ENCODE measurements at places on chromosomes 13 and 19.

DNA sequence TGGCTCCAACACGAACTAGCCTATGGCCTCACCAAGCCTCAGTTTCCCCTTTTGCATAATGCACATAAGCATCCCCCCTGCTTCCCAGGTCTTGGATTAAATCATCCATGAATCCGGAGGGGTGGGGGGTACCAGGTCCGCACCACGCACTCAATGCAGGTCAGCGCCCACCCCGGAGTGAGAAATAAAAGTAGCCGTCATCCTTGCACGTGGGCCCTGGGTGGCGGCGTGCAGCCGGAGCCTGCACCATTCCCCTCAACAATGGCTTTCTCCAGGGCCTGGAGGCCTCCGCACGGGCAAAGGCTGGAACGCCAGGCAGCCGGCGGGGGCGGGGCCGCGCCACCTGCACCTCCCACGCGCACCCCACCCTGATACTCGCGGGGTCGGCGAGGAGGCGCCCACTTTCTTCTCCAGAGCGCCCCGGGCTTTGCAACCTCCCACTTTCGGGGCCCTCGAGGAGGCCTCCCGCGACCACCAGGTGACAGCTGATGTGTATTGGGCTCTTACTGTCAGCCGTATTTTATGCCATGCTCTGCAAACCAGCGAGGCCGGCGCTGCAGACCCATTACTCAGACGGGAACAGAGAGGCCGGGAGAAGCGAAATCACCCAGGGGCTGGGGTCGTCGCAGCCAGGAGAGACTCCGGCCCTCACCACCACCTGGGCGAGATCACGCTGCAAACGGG, 767 bp upstream of the GADD45B start:
- peak; percentile 69 for DNase-seq

DNA sequence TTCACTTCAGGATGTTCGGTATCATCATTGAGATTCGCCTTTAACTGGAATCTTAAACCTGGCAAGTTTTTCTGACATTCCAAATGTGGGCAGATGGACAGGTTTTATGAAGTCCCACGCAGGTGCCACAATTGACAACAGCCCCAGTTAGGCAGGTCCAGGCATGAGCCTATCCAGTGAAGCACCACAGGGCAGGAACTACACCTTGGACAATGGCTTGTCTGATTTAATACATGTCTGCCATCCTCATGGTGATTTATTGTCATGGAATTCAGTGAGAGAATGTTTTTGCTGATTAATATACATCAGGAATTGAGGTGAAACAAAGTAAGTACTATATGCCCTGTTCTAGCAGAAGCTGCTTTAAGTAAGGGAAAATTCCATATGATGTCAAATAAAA, 10.2 kb upstream of the TPP2 start:
- DNase-seq: no peak

GRCh38 chr13:101202590-101202989, 213.7 kb downstream of the NALCN start:
- no peak for DNase-seq

DNA sequence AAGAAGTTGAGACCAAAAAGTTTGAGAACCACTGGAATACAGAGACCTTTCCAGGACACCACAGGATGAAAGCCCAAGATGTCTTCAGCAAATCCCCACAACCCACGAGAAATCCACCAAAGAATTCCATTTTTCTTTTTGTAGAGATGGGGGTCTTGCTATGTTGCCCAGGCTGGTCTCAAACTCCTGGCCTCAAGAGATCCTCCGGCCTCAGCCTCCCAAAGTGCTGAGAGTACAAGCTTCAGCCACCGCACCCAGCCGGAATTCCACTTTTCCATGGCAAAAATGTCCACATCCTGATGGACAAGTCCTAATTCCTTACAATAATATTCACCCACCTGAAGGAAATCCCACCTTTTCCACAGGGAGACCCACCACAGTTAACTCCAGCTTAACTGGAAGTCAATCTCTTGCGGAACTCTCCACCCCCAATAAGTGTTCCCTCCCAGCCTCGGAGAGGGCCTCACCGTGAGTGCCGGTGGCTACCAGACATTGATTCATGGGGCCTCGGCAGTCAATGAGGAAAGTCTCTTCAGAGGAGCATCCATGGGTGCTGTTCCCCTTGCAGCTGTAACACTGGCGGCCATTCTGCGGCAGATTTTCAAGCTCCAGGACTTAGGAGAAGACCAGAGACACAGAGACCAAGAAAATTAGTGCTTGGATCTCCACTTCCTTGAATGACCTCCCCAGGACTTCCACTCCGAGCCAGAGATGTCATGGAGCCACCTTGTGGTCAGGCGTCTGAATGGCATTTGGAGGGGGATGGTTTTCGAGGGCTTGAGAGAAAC, 12.3 kb upstream of the CADM4 start:
- DNase-seq: peak; percentile 57

GRCh38 chr19:21674454-21674853, 92.9 kb downstream of the ZNF100 start:
- no peak for DNase-seq

- no peak for DNase-seq
Observed at GRCh38 chr19:42250183-42250665, 4.7 kb downstream of the ERF start.

DNA sequence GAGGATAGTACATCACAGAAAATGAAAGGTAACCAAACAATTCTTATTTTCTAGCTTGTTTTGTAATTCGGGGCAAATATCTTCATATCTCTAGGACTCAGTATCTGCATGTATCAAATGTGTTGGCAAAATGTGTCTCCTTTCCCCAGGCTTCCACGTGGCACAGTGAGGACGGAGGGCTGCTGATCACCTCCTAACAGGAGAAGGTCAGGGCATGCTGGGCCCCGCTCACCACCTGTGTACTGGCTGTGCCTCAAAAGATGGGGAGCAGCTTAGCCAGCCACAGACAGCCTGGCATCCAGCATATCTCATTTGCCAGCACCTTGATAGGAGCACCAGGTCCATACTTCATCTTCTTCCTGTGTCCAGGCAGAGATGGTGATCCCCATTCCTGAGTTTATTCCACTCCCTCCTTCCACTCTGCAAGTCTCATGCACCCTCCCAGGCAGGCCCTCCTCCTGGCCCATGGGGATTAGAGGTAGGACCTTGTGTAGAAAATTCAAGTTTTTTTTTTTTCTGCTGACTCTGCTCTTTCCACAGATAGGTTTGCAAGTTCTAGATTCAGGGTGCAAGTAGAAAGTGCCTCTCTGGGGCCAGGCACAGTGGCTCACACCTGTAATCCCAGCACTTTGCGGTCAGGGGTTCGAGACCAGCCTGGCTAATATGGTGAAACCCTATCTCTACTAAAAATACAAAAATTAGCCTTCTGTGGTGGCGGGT, 1639.0 kb upstream of the SLC10A2 start:
- no peak for DNase-seq

GRCh38 chr13:97460853-97461252, 26.9 kb downstream of the RAP2A start:
- no peak for DNase-seq

Data from germinal center (tissue), 1 donor.